Midbrain (tissue), 1 donor: ENCODE measurements at places on chromosomes 12 and 14.

- no peak for DNase-seq
Measured at GRCh38 chr14:51472881-51473280, 178.8 kb upstream of the FRMD6 start.

DNA sequence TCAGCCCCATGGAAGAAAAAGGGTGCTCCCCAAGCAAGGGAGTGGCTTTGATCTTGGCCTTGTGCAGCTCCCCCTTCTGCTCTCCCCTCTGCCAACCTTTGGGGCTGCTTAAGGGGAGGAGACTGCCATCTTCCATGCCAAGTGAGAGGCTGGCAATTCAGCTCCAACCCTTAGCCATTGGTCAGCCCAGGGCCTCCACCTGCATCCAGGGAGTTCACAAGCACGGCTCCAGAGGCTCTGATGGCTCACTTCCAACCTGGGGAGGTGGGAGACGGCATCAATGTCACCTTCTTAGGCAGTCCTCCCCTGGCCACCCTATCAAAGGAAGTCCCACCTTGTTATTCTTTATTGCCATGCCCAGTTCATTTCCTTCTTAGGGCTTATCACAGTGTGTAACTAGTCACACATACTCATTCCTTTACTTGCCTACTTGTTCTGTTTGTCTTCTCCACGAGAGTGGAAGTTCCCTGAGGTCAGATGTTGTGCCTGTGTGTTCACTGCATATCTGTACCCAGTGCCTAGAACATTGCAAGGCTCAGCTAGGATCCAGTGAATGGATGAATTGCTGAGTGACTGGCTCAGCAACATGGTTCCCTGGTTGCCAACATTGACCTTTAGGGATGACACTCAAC, 5.0 kb downstream of the HDAC7 start:
- DNase-seq = no peak

GRCh38 chr12:103799504-103799856, 41.6 kb downstream of the NT5DC3 start:
- DNase-seq = no peak

DNA sequence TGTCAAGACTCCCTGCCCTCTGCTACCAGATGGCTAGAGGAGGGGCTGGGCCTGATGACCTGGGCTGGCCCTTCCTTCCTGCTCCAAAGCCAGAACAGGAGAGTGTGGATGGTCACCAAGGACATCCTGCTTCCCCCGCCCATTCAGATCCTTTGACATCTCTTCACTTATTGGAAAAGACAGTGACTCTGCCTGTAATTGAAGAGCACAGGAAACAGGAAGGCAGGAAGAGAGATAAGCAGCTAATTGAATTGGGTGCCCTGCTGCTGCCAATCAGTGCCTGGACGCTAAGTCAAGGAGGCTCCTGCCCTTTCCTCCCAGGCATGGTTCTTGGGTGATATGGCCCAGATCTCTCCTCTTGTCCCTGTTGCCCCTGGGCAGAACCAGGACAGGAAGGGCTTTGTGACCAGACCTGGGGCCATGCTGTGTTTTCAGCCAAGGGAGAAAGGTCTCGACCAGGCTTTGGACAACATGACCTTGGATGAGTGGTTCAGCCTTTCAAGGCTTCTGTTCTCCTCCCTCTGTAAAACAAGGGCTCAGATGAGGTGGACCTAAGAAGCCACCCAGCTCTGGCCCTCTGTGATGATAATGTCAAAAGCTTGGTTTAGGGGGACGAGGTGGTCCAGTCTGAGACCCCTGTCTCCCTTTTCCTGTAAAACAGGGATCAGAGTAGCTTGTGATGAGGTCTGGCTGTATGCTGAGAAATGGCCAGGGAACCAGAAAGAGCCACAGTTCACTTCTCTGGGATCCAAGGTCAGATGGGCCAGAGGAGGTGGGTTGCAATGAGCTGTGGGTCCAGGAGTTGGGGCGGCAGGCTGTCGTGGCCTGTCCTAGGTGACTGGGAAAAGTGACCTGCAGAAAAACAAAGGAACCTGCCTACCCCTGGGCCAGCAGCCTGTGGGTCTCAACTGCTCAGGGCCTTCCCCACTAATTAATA, 38.8 kb downstream of the FAM222A start:
- no peak for DNase-seq

GRCh38 chr14:76126076-76126475, 25.6 kb upstream of the GPATCH2L start:
- no peak for DNase-seq

- DNase-seq = no peak
Measured at GRCh38 chr12:26435069-26435404, 239.7 kb downstream of the SSPN start.

DNA sequence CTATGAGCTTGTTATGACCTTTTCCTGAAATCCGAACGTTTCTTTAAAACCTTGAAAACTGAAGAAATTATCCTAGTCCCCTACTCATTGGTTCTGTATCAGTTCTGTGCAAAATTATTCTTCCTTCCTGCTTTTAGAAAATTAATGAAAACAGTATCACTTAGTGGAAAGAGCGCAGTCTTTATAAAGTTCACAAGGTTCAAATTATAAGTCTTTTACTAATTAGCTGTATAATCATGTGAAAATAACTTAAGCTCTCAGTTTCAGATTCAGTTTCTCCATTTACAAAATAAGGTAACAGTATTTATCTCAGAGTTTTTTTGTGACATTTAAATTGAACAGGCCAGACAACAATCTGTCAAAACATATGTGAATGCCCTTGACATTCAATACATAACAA, 306.1 kb downstream of the ADAMTS20 start:
- DNase-seq = no peak

DNA sequence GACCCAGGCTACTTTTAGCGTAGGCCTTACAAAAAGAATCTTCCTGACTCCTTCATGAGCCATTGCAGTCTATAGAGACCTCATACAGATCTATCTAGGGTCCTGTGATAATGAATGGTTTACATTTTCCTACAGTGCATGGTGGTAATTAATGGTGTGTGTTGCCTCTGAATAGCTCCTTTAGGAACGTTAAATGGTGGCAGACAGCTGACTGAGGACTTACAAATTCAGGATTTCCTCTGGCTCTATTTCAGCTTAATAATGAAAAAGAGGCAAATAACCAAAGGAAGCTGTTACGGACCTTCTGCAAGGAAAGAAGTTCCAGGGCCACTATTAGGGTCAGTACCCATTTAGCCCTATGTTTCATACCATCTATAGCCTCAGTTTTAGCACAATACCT, 5.1 kb downstream of the IKBIP start:
- no peak for DNase-seq

GRCh38 chr12:130649101-130650045, 66.7 kb downstream of the RIMBP2 start:
- no peak for DNase-seq

GRCh38 chr14:93789228-93790130, 1.2 kb upstream of the PRIMA1 start:
- DNase-seq = no peak

GRCh38 chr12:84994426-84994825, 41.7 kb downstream of the TSPAN19 start:
- no peak for DNase-seq

DNA sequence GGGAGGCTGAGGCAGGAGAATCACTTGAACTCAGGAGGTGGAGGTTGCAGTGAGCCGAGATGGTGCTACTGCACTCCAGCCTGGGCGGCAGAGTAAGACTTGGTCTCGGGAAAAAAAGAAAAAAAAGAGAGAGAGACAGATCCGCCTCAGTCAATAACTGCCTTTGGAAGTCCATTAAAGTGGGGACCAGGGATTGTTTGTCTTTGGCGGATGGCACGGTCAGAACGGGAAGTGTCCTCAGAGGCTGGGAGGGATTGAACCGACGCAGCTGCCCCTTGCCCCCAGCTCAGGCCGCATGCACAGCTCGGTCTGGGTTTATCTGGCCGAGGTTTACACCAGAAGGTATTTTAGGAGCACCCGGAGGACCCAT, 54.4 kb downstream of the TESC start:
- no peak for DNase-seq

DNA sequence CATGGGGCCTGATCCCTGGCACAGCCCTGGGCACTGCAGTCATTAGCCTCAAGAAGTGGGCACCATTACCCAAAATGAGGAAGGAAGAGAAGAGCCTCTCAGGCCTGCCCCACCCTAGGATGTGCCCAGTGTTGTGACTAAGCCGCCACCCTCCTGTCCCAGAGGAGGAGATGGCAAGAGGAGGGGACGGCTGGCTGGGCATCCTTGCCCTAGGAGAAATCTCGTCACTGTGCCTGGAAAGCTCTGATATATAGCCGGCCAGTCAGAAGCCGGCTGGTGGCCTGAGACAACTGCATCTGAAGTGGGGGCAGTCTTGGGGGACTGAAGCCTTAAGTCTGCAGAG, 115.2 kb downstream of the LGMN start:
- no peak for DNase-seq

GRCh38 chr12:98456576-98457573, 58.5 kb upstream of the TMPO start:
- no peak for DNase-seq

- DNase-seq = no peak
Measured at GRCh38 chr14:77302926-77303325, 17.8 kb downstream of the POMT2 start.

DNA sequence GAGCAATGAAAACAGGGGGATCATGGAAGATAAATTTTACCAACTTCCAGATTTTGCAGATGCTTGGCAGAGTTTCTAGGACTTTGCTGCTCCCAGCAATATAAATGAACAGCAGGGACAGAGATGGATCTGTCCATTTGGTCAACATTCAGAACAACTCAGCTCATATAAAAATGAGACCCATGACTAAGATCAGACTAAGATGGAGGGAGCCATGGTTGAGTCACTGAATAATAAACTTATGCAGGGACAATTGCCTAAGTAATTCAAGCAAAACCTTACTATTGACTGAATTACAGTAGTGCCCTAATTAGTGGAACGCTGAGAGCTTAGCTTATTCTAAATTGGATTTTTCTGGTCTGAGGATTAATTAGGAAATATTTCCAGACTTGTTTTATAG, 205.1 kb downstream of the SLC5A8 start:
- DNase-seq = no peak

GRCh38 chr12:30643366-30643765, 52.3 kb downstream of the IPO8 start:
- no peak for DNase-seq

GRCh38 chr12:61667676-61668075, 592.5 kb upstream of the USP15 start:
- DNase-seq = no peak

DNA sequence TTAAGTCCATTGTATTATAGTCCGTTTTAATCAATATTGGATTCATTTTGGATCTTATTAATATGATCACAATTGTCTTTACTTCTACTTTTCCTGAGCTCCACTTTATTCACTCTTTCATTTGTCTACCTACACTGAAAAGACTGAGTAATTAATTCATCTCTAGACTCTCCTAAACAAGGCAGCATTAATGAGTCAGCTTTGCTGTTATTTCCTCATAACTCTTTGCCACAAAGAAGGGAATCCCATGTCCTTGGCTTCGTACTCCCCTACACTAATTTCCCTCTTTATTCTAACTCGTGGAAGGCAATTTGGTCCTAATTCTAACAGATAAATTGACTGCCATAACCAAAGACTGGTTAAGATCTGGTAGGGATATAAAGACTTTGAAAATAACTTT, 91.9 kb downstream of the ARMH4 start:
- DNase-seq = no peak

DNA sequence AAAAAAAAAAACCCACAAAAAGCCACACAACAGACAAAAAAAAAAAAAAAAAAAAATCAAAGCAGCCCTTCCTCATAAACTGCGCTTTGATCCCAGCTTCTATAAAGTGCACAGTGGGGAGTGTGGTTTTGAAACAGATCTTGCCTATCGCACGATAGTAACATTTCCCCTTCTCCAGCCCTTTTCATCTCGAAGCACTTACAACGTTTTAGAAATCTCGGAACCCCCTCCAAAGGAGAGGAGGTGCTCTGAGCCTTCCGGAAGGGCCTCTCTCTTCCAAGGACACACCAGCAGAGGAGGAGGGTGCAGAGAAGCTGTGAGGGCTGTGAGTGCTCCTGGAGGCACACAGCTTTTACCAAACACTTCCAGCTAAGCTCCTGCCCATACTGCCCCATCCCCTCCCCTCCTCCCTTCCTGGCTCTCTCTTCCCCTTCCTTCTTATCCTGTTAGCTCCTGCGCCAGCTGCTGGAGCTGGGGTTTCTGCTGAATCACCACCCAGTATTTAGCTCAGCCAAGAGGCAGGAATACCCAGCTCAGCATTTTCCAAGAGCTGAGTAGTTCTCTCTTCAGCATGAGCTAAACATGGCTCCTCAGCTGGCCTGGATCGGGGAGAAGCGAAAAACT, 28.4 kb downstream of the SLC7A8 start:
- peak; percentile 58 for DNase-seq

DNA sequence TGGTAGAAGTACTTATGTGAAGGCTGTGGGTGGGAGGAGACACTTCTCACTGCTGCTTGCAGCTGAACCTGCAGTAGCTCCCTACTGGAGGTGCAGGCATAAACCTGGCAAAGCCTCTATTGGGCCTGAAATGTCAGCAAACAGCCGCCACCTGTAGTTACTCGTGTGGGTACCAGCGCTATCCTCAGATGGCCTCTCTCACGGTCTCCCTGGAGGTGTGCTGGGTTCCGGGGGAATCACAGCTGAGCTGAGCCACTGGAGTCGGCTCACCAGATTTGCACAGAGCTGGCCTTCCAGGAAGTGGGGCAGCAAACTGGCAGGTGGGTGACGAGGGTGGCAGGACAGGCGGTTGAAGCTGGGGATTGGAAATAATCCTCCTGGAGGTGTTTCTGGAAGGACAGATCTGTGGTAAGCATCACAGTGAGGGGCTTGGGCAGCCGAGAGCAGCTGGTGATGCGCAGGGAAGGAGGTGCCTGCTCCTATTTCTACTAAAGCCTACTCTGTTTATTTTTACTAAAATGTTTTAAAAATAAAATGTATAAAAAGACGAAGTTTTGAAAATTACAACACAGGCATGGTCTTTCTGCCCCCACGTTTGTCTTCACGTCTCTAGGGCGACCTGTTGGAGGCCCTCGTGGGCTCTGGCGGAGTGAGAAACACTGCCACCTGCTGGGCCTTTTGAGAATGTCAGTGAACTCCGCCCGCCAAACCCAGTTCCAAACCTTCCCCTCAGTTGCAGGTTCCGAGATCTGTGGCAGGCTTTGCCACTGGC, 67.8 kb upstream of the PLEKHG3 start:
- peak; percentile 88 for DNase-seq

DNA sequence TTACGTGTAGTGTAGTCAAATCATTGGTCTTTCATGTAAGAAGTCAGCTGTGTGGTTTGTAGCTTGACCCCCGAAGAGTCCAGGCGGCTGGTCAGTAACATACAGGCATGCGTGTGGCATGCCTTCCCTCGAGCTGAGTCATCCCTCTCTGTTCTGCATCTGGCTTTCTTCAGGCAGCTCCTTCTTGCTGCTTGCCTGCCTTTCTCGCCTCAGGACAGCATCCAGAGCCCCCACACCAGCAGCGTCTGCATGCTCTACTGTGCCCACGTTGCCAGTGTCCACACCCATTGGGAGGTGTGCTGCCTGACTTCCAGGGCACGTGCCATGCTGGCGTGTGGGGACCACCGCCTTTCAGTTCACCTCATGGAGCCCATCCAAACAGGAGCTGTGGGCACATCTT, 96.8 kb downstream of the EP400 start:
- no peak for DNase-seq

- peak; percentile 78 for DNase-seq
Measured at GRCh38 chr12:124655698-124656516, 88.5 kb upstream of the NCOR2 start.

GRCh38 chr14:102493096-102493495, 16.5 kb downstream of the ANKRD9 start:
- DNase-seq = no peak
